ENCODE measurements at places on chromosomes 4 and X.

DNA sequence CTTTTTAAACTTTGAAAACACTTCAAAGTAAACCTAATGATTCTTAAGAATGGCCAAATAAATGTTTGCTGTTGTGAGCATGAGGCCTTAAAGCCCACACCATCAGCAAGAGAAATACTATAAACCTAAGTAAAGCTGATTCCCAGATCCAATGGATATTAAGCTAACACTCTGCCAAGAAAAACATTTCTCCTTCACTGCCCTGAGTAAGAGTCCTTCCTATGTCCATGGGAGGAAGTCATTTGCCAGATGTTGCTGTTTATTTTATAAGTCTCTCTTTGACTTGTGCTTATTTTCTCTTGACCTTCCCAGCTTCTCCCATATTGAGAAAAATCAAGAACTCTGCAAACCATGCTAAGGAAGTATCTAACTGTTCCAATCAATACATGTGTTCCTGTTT, 154.3 kb upstream of the EDNRA start:
- DNase-seq = no peak

- no peak for DNase-seq
Measured at GRCh38 chr4:179116011-179116410, 1673.8 kb upstream of the AGA start.

DNA sequence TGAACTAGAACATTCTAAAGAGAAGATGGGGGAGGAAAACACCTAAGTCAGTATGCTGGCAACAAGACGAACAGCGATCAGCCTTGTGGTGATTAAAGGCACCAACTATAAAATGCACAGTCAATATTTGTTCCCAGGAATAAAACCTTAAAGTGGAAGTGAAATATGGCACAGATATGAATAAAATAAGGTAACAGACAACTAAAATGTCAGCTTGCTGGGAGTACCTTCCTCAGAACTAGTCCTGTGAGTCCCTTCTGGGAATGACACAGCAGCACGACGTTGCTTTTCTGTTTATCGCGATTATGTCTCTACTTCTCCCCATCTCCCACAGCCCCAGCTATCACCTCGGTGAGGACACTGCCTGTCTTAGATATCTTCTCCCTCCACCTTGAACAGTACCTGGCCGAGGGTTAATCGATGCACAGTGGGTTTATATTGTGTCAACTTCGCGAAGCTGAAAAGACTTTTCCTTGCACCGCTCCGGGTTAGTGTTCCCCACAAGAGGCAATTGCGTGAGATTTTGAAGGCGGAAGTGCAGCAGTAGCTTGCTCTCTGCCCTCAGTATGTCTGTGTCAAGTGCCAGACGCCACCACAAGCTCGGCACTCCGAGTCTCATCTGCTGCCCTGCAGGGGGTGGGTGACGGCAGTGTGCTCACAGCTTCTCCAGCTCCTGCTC, 17.4 kb downstream of the MTNR1A start:
- DNase-seq = no peak

DNA sequence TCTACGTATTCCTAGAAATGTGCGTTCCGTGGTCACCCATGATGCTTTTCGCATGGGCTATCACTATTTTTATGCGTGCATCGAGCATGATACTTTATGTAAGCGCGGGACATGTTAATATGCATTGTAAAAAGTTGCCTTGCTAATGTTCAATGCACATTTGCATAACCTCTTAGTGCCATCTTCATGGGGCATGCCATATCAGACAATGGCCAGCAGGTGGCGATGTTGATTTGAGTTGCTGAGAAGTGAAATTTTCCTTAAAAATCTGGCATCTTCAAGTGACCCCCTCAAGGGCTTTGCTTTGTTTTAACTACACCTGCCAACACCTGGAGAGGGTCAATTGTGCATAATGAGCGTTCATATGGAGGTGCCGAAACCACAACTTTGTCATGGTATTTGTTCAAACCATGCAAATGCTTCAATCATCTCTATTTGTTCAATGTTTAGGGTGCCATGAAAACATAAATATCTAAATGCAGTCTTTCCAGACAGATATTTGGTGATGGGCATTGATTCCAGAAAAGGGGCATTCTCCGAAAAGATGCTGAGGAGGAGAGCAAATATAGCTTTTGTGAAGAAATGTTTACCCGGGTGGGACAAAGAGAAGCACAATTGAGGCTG, 833.9 kb upstream of the PRKX start:
- peak; percentile 49 for DNase-seq

DNA sequence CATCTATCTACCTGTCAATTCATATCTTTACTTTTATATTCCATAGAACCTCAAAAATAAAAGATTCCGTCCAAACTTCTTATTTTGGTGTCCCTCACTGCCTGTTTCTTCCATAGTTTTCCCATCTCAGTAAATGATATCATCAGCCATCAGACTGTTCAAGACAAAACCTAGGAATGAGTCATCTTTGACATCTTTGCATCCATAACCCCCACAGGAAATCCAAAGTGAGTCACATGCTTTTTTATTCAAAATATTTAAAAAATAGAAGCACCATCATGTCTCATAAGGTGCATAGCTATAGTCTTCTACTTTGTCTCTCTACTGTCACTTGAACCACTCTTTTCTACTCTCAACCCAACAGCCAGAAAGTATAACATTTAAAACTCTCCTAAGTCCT, 29.9 kb upstream of the CXXC4 start:
- DNase-seq = no peak

- no peak for DNase-seq
Measured at GRCh38 chrX:135432453-135432852, 10.7 kb downstream of the SMIM10L2A start.
